HFFc6 (cell line): ENCODE measurements at places on chromosomes 6 and 20.

- no peak for DNase-seq
Observed at GRCh38 chr20:14882157-14882556, 544.7 kb upstream of the FLRT3 start.

DNA sequence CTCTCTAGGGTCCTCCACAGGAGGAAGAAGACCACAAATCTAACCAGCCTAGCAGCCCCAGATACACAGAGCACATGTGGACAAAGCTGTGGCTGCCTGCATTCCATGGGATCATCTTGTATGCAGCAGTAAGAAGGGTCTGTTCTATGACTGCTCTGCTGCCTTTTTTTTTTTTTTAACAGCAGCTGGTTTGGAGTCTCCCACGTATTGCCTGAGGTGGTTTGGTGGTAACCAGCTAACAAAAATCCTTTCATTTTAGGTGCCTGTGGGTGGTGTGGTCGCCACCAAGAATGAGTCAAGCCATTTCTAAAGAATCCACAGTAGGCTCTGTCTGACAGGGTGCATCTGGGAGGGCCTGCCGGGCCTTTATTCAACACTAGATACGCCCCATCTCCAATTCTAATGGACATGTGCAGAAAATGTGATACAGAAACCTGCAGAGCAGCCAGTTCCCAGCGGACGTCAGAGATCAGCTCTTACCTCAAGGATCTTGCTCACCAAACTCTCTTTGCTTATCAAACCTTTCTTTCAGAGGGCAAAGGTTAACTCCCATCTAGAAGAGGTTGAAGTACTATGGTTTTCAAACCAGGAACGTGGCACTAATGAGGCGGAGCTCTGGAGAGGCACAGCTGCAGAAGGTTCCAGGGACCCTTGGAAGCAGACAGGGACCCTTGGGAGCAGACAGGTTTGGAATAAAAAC lies 32.0 kb downstream of the GNAS-AS1 start:
- peak; percentile 97 for DNase-seq

DNA sequence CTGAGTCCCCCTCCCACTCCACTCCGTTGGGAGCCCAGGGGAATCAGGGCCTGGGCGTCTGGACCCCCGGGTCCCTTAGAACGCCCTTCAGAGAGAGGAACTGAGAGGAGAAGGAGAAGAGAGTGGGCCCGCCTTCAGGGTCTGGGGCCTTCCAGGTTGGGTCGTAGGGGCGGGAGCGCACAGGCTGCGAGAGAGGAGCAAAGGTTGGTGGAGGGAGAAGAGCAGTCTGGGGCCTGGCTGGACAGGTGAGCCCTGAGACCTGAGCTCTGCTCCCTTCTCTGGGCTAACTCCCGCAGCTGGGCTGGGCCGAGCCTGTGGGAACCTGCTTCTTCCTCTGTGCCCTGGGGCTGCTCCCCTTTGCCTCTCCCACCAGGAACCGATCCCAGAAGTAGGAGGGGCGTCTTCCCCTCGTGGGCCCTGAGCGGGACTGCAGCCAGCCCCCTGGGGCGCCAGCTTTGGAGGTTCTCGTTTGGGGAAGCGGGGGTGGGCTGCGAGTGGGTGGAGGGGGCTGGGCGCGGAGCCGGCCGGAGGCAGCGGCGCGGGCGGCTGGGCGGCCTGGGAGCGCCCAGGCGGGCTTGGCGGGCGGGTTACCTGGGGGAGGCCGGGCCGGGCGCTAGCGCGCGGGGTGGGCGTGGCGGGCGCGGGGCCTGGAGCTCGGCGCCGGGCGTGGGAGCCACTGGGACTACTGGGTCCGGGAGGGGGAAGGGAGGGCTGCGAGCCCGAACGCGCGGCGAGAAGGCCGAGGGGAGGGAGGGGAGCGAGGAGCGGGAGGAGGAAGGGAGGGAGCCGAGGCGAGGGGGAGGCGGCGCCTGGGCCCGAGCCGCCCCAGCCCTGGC lies at the start of gene DDR1:
Gene DDR1, plus strand, starts transcription at position 835 of the 836 bp plus-strand sequence. CDS start 4,211 bp downstream, outside the sequence.
- DNase-seq: peak; percentile 18

- DNase-seq: no peak
Observed at GRCh38 chr20:16290358-16290757, 282.9 kb downstream of the KIF16B start.

DNA sequence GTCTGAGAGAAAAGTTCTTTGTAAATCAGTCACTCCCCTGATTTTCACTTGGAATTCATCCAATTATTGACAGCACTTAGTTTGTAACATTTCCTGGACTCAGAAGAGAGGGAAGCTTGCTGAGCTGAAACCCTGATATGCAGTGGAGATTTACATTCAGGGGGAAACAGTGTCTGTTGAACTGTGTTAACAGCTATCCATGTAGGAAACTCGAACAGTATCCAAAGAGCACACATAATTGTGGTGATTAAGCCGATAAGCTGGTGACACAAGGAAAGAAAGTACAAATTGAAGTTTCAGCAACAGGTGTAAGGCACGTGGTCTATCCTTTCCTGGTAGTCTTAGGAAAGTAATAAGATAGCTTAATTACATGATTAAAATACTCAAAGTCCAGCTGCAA lies 78.1 kb upstream of the FLRT3 start:
- no peak for DNase-seq

GRCh38 chr6:45974596-45974995 lies 41.1 kb downstream of the CLIC5 start:
- DNase-seq: no peak

DNA sequence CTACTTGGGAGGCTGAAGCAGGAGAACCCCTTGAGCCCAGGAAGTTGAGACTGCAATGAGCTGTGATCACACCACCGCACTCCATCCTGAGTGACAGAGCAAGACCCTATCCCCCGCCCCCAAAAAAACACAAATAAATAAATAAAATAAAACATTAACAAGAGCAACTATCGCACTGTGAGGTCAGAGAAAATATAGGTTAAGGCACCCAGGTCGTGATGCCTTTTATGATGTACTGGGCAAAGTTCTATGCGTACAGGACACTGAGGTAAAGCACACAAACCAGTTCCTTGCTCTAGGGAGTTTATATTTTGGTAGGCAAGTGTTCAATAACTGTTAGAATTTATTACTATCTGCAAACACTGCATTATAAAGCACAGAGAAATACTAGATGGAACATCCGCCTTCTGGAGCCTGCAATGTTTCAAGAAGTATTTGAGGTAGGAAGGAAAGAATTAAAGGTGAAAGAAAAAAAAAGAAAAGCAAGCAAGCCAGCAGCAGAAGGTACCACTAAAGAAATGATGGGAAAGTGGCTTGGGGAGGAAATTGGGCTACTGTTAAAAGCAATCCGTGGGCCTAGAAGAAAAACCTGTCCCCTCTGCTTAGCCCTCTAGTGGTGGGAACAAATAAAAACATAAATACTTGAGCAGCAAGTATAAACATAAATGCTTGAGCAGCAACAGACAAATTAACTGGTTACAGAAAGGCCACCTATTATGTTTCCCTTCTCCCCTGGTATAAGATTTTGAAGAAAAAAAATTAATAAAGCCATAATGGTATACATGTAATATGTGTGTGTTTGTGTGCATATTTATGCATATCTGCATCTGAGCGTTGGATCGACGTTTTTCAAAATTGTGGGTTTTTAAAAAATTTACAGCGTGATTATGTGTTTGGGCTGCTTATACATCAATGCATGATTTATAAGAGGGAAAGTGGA lies 128.0 kb downstream of the PHACTR1 start:
- peak; percentile 32 for DNase-seq

DNA sequence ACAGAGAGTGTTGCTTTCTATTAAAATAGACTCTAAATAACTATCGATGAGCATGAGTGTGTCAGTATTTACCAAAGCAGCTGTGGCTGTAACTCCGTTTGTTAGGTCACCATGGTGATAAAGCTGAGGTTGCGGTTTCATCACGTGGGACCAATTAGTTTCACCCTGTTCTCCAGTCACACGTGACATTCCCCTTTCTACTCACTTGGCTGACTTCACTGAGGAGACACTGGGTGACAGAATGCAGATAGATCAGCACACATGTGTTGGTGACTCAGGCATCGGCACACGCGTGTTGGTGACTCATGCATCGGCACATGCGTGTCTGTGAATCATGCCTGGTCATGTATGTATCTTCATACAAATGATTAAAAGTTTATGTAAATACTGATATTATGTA lies 285.4 kb downstream of the THBS2 start:
- DNase-seq: peak; percentile 99

DNA sequence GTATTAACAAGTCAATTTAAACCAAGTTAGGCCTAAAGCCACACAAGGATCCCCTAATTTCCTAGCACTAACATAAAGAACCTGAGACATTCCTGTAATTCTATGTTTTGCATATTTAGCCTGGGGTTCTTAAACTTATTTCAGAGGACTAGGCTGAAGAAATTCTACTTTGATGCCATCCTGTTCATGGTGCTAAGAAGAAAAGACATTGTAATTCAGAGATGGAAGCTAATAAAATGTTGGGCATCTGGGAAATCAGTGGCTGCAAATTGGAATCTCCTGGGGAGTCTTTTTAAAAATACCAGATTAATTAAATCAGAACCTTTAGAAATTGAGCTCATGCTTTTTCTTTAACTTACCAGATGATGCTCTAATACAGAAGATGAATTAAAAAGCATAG lies 26.2 kb upstream of the IRAK1BP1 start:
- DNase-seq: no peak

DNA sequence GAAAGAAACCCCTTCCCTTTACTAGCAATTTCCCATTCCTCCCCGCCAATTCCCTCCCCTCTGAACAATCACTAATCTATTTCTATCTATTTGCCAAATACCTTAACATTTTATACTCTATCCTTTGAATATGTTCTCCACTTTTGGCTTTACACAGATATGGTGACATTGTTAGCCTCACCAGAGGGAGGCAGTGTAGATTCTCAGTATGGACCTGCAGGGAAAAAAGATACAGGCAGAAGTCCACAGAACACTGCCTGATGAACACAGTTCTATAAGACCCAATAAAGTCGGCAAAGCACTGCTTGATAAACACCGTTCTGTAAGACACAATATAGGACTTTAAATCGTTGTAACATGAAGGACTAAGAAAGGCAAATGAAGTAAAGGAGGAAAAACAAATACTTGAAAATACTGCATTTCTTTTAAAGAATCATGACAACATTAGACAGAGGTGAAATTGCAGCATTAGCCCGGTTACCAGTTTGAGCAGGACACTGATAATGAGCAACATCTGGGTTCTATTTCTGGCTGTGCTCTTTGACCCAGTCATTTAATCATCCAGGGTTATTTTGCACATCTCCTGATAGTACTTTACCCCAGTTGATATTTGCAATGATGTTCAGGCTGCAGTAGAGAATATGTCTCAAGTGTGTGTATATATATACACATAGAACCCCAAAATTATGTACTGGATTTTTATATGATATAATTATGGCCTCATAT lies 296.8 kb downstream of the UTRN start:
- DNase-seq: peak; percentile 37

- no peak for DNase-seq
Observed at GRCh38 chr6:119986934-119987549, 637.5 kb upstream of the MAN1A1 start.

- DNase-seq: no peak
Observed at GRCh38 chr6:31702405-31702818, 712 bp downstream of the ABHD16A start.

DNA sequence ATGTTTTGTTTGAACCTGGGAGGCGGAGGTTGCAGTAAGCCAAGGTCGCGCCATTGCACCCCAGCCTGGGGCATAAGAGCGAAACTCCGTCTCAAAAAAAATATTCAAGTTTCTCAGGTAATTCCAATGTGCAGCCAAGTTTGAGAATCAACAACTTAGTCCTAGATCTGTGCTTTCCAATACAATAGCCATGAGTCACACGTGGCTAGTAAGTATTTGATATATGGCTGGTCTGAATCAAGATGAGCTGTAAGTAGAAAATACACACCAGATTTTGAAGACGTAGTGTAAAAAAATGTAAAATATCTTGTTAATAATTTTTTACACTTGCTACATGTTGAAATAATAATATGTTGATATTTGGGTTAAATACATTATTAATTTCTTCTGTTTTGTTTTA lies 35.0 kb upstream of the BTBD3 start:
- DNase-seq: no peak

GRCh38 chr20:38063911-38064530 lies 30.5 kb downstream of the RPRD1B start:
- no peak for DNase-seq

DNA sequence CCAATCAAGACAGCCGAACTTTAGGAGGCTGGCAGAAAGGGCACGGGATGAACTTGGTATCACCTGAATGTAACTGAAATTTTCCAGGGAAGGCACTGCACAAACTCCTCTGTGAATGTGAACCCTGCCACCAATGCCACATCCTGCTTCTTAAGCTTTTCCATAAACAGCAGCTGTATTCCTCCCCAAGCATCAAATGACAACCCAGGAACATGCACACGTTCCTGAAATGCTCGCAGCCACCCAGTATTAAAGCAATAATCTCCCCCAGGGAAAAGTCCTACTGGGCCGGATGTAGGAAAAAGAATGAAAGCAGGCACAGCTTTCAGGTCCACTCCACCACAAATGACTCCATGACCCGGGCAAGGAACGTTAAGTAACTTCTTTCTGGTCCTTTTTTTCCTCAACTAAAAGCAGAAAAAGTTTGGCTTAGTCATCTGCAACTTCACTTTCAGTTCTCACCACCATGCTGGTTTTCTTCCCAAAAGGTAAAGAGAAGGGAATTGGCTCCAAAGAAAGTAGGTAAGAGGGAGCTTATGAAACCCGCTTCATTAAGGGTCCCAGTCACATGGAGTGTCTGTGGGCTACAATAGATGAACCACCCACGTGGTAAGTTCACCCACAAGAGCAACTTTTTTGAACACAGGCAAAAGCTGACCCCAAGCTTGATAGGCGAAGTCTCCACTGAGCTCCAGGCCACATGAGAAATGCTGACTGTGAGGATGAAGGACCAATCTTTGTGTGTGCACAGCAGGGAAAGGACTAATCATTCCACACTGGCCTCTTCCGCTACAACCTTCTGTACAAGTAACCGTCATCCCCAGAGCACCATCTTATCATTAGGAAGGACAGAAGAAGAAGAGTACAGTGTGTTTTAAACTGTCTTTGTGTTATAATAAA lies 90.1 kb downstream of the HIVEP2 start:
- DNase-seq: no peak

DNA sequence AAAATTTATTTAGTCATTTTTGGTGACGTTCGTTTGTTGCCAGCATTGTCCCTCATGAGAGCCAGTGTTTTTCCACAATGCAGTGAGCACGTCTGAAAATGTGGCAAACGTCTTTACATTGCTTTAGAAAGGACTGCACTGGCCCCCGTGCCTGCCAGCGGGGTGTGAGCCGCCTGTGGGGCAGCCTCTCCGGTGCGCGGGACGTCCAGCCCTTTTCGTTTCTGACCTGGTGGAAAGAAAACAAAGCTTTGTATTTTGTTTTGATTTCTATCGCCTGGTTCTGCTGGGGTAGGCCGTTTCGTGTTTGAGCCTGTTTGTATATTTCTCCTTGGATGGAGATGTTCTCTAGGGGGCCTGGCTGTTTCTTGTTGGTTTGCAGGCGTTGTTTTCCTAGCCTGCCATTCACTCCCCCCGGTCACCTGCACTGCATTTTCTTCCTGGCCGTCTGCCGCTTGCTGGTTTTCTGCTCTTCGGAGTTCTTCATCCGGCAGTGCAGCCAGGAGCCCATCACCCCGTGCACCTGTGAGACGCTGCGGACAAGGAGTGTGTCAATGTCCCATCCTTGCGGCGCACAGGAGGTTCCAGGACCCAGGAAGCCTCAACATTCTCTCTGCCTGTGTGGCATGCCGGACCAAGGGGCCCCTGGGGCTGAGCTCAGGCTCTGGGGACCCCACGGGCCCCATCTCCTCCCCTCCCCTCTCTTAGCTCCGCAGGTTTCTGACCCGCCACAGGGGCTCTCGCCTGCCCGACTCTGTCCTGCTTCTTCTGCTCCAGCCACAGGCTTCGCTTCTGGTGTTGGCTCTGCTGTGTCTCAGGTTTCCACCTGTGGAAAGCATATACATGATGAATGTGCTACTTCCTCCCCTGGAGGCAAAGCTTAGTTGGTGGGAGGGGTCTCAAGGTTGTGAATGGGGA lies 100.5 kb downstream of the CDH4 start:
- DNase-seq: no peak
